Pons (tissue), 1 donor: ENCODE measurements at places on chromosomes 2 and 18.
A peak's percentile ranks its signal among the peaks of the same experiment; 100 is the strongest.

DNA sequence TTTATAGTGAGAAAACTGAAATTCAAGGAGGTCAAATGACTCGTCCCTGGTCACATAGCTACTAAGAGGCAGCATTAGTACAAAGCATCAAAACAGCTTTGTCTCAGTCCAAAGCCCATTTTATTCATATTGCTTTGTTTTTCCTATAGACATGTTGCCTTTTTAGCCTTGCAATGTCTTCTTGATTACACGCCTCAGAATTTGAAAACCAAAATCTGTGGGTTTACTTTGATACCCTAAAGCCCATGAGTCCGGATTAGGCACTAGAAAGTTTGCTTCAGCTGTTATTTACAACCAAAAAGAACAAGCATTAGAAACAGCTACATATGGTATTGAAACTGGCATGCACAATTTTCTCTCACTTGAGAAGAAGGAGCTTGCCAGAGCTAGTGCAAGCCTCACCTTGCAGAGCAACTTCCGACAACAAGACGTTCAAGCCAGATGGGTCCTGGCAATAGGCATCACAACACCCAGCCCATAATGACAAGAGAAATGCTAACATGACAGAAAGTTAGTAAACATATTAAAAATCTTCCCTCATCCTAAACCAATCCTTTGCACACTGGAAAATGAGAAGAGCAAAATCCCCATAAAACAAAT is 276.8 kb downstream of the RIT2 start:
- no peak for DNase-seq

- no peak for DNase-seq
Measured at GRCh38 chr2:207362716-207363115, 167.0 kb upstream of the CREB1 start.

GRCh38 chr18:79989195-79989497 is 783 bp upstream of the TXNL4A start:
- no peak for DNase-seq

GRCh38 chr2:167857416-167857815 is 390.0 kb downstream of the STK39 start:
- peak; percentile 8 for DNase-seq

DNA sequence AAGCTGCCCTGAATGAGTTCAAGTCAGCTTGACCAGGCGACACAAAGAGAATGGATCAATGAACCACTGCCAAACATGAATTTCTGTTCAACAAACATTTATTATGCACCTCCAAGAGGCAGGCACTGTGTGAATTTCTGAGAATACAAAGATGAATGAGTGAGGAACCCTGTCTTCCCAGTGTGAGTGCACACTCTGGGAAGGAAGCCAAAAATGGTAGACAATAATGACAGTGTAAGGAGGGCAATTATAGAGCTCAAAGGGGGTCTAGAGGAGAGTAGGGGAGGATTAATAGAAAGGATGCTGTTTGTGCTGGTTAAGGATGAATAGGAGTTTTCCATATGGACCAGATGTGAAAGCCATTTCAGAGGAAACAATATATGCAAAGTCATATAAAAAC is 213.4 kb downstream of the DCC start:
- DNase-seq, result peak; percentile 9

DNA sequence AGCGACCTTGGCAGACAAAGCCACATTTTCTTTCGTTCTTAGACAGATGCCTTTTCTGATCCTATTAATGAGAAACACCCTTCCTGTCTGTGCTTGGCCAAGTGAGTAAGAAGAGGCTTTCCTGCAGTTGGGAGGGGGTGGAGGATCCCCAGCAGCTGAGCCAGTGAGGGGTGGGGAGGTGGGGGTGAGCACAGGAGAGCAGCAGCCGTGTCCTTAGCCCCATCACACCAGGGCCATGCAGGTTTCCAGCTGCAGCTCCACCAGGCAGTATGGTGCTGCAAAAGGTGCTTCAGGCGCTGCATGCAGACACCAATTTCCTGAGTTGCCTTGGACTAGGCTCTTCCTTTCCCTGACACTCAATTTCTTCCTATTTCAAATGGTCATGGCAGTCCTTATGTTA is 123.3 kb upstream of the SIX2 start:
- no peak for DNase-seq

DNA sequence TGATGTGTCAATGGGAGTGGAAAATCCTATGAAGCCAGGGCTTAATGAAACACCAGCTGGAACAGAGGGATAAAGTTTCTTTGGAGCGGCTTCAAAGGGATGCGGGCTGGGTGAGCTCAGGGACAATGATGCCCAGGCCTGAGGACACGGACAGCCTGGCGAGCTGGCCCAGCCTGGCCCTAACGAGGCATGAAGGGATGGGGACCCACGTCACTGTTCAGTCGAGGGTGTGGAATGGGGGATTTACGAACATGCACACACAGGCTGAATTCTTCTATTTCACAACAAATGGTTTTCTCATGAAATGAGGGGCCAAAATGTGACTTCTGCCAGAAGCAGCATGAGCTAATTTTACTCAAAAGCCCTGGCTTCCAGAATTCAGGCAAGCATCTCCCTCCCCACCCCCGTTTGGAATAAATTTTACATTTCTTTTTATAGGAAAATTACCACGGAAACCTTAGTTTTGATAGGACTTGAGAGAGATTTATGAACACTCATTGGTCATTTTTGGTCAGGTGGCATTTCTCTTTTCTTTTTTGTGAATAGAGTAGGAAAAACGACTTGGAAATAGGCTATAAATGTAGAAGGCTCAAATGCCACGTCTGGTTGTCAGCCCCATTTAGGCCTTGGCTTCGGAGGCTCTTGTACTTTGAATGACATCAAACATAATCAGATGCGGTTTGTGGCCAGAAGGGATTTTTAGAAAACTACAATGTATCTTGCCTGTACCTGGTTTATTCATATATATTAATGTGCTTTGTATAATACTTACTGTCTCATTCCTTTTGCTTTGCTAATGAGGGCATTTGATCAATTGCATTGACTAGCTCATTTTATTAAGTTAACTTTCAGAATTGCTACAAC is 893.8 kb upstream of the CELF4 start:
- DNase-seq, result no peak

DNA sequence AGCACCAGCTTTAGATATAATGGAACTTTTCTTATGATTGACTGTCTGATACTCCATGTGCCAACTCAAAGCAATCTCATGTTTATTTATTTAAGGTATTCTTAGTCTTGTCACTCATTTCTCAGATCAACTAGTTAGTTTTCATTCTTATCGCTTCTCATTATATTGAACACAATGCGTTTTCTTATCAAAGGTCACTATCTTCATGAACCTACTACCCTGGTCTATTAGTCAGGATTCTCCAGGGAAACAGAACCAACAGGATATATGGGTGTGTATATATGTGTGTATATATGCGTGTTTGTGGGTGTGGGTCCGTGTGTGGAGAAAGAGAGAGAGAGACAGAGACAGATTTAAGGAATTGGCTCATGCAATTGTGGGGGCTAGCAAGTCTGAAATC is 619.9 kb downstream of the ZEB2 start:
- DNase-seq, result no peak

DNA sequence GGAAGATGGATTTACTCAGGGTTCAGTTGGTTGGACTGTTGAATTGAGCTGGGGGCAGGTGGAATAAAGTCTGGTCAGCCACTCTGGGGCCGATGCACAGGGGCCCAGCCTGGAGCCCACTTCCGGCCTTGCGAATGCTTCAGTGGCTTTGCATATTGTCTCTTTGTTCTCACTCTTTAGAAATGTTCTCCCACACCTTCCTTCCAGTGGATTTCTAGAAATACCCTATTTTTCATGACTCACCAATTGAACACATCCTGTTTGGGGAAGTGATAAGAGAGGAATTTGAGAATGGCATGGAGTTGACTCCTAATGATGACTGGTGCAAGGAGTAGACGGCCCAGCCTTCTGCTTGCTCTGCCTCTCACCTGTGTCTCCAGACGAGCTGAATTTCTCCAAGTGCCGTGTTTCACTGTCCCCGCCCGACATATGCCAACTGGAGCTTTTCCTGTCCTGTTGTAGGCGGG is 28.1 kb downstream of the ASAP2 start:
- no peak for DNase-seq

- peak; percentile 94 for DNase-seq
Measured at GRCh38 chr18:48840491-48840877, 110.3 kb downstream of the SMAD7 start.

DNA sequence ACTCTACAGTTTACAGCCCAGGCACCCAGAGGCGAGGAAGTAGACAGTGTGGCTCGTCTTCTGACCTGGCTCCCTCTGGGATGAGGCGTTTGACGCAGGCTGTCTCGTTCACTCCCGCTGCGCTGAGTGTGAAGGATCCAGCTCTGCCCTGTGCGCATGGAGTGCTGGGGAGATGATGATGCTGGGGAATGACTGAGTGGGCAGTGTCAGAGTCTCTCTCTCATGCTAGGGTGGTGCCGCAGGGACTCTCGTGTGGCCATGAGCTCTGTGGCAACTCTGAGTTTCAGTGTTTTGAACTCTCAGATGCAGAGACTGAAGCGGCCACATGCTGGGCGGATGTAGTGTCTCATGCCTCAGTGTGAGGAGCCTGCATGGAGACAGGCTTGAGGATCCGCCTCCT is 118.4 kb upstream of the TPO start:
- DNase-seq, result no peak
